ENCODE measurements at places on chromosomes 11 and 22.

DNA sequence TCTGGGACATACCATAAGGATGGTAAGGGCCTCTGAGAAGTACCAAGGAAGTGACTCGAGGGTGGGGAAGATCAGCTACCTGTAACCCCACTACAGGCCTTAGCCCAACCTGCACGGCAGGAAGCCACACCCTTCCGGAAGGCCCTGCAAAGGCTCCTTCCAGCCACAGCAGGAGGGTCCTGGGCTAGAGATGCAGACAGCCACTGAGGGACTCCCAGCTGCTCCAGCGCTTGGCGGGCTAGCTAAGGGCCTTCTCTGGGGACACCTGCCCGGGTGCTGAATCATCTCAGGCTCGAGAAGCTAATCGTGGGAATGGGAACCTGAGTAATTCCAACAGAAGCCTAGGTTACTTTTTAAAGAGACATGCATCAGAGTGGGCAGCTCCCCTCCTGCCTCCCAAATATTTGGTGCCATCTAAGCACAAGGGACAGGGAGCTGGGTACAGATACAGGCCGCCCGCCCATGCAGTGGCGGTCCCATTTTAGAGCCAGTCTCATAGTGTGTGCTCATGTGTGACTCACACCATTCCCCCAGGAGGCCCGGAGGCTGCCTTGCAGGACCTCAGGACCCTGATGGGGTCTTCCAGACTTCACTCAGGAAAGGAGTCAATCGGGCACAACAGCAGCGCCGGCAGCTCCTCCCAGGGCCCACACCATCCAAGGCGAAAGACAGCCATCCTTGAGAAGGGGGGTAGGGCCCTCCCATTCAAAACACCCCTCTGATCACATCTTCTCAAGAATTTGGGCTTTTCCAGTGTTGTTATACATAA lies 8.0 kb downstream of the MYH9 start:
- DNase-seq: no peak

- DNase-seq: no peak
Measured at GRCh38 chr22:45270095-45271020, 14.4 kb upstream of the UPK3A start.

DNA sequence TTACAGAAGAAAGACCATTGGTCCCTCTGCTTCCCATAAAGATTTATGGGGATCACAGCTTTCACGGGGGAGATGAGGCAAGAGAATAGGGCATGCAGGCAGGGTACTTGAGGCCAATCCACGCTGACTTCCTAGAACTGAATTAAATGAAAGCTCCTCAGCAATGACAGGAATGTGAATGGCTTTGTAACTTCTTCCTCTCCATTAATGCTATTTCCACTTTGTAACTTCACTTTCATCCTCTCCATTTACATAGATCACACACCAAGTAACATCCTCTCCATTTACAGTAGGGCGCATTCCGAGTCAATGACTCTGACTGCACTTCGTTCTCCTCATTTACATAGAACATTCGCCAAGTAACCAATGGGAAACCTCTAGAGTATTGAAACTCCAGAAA lies 89.8 kb downstream of the PIWIL4 start:
- DNase-seq: no peak

GRCh38 chr11:133343951-133344350 lies 188.3 kb downstream of the OPCML start:
- no peak for DNase-seq

- DNase-seq: peak; percentile 59
Measured at GRCh38 chr11:60985991-60986915, 14.8 kb downstream of the CD6 start.

DNA sequence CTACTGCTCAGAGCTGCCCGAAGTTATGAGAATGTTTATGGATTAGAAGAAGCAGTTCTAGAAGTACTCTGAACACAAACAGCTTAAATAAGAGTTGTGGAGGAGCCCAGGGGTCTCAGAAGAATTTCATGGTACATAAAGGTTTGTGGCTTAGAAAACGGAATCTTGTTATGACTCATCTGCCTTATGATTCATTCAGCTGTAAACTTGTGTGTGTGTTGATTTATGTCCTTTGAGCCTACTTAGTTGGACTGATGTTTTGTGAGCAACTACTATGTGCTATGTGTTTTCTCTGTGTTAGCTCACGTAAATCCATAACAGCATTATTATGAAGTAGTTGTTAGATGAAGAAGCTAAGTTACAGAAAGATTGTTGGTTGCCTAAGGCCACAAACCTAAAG lies 203.7 kb downstream of the PGR start:
- no peak for DNase-seq

GRCh38 chr11:16310943-16311342 lies 45.4 kb downstream of the SOX6 start:
- no peak for DNase-seq

- no peak for DNase-seq
Measured at GRCh38 chr11:2912498-2912897, 16.7 kb downstream of the PHLDA2 start.

GRCh38 chr11:18245396-18245795 lies 3.1 kb downstream of the SAA2 start:
- no peak for DNase-seq

- no peak for DNase-seq
Measured at GRCh38 chr11:79249295-79249993, 191.4 kb downstream of the TENM4 start.

DNA sequence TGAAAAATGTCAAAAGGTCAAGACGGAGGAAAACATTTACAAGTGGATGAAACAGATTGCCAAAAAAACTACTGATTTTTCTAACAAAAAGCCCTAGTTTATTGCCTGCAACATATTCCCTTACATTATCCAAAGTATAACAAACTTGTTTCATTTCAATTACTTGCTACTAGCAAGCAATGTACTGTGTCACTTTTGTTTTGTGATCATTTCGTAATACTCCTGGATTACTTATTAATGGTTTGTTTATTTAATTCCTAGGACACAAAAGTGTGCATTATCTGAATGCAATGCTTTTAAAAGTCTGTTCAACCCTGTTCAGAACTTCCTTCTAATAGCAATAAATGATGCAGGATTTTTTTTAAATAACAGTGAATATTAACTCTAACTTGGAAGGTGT lies 50.9 kb downstream of the CCDC34 start:
- DNase-seq: no peak

DNA sequence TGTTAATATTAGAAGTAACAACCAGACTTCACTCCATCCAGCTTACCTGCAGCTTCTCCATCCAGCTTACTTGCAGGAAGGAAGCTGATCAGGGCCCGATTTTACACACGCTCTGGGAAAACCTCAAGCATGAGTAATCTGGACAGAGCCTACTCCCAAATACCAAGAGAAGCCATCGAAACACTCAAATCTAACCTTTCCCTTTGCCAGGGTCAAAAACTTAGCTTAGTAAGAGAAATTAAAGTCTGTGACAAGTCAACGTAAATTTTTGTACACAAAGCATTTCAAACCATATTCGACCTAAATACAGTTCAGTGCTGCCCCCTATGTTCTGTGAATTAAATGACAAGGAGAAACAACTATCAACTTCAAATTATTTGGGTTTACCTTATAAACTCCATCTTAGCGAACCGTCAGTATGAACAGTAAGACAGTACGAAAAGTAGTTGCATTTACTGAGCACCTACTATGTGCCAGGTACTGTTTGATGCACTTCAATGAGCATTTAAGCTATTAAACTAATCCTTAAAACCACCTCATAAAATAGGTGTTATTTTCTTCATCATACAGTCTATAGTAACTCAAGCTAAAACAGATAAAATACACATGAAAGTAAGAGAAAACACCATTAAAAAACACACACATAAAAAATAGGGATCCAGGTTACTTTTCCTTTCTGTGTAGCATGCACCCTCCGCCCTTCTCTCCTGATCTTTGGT lies 36.9 kb downstream of the ARFGAP3 start:
- DNase-seq: no peak

- no peak for DNase-seq
Measured at GRCh38 chr11:121452609-121453150, at the start of gene SORL1-AS1. TSS of gene SORL1-AS1 (minus strand) at chr11:121452967.

Measured in stimulated activated CD8-positive, alpha-beta memory T cell treated with anti-CD3 and anti-CD28 coated beads, Interleukin-7, amount 100 ng/mL, for 24 hours (primary cell).